Fibroblast of the aortic adventitia (primary cell): ENCODE measurements at places on chromosomes 1 and 21. TPM values are rescaled to one million over a fixed set of nuclear protein-coding genes. Genes with fewer than 3 reads are reported as not detected.

FAM43B gene
- 0.90 TPM in 1 of 2 replicates, not detected in the other for total RNA-seq

DYRK3 gene
- total RNA-seq, result 19.7 and 27.7 TPM in 2 replicates

CCDC27 gene
- total RNA-seq, result not detected in 2 replicates

KMO gene
- not detected in 2 replicates for total RNA-seq

KCNE2 gene
- not detected in 2 replicates for total RNA-seq

TNNT2 gene
- total RNA-seq, result 0.09 TPM in 1 of 2 replicates, not detected in the other

SERINC2 gene
- 5.4 TPM in 1 of 2 replicates, not detected in the other for total RNA-seq

MARK1 gene
- total RNA-seq, result 0.45 and 1.3 TPM in 2 replicates

CTSS gene
- 2.3 and 31.6 TPM in 2 replicates for total RNA-seq

C1orf226 gene
- 0.09 TPM in 1 of 2 replicates, not detected in the other for total RNA-seq

SPRR2G gene
- not detected in 2 replicates for total RNA-seq

RSPO1 gene
- total RNA-seq, result 0.49 TPM in 1 of 2 replicates, not detected in the other

IGSF21 gene
- not detected in 2 replicates for total RNA-seq

GBP7 gene
- not detected in 2 replicates for total RNA-seq

TRAPPC10 gene
- total RNA-seq, result 25.3 and 43.1 TPM in 2 replicates

GRCh38 chr1:145730900-145731299 lies 11.6 kb downstream of the CD160 start:
- DNase-seq, result no peak

GRCh38 chr1:178959543-178960460 lies 65.9 kb upstream of the FAM20B start:
- DNase-seq, result no peak

GRCh38 chr1:156961709-156962108 lies 41.3 kb downstream of the LRRC71 start:
- DNase-seq, result no peak

DNA sequence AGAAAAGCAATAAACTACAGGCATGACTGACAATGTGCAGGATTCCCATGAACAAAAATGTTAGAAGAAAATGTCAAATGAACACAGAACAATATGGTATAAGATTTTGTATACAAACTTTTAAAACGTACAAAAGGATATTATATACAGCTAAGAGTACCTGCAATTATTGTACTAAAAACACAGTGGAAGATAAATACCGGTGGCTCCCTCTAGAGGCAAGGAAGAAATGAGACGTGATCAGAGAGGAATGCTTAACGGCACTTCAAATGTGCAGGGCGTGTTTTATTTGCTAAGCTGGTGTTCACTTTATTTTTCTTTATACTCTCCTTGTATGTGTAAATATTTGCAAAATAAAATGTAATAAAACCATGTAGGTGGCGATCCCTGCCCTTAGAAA lies 191.8 kb upstream of the SAMSN1 start:
- DNase-seq, result peak; percentile 78

GRCh38 chr1:178300352-178300699 lies 196.4 kb downstream of the CLEC20A start:
- no peak for DNase-seq

GRCh38 chr1:111738436-111739193 lies 580 bp downstream of the INKA2 start:
- DNase-seq, result peak; percentile 29

DNA sequence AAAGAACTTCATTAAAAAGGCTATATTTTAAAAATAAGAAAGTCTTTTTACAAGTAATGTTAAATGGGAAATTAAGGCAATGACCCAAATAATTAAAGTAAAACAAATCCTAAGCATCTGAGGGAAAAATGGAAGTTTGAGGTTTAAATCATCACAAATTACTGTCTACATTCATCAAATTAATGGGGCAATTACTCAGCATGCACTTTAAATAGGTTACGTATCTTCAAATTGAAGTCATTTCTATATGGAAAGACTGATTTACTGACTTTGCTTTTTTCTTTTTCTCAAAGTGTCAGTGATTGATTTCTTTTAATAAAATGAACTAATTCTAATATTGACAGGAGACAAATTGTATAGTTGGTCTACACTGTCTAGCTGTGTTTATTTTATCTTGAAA lies 1452.3 kb downstream of the NCAM2 start:
- DNase-seq, result no peak

DNA sequence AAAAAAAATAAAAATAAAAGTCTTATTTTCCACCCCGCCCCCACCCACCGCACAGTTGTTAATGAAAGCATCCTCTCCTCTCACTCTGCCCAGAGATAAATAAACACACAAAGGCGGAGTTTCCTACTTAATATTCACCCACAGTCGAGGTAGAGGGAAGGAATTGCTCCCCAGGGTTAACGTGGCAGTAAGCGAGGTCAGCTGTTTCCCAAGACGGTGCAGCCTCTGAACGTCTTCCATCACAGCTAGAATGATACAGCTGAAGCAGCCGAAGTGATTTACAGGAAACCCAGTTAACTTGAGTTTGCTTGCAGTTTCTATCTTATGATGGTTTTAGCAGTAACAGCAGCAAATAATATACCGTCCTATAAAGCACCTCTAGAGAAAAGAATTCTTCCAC lies 283.9 kb downstream of the PBX1 start:
- DNase-seq, result peak; percentile 10

DNA sequence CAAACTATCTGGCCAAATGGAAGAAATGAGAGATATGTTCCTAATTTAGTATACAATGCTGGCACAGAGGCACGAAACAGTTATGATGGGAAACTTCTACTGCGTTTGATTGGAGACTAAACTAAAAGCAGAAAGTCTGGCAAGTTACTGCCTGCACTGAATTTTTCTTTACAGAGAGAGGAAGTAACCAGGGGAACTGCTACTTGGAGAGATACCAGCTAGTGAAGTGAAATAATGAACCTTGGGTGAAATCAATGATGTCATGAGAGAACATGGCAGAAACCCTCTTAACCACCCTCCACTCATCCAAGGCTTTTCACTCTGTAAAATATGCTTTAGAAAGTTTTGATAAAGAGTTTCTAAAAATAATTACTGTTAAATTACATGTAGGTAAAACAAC lies 29.3 kb downstream of the NIBAN1 start:
- DNase-seq, result peak; percentile 48

DNA sequence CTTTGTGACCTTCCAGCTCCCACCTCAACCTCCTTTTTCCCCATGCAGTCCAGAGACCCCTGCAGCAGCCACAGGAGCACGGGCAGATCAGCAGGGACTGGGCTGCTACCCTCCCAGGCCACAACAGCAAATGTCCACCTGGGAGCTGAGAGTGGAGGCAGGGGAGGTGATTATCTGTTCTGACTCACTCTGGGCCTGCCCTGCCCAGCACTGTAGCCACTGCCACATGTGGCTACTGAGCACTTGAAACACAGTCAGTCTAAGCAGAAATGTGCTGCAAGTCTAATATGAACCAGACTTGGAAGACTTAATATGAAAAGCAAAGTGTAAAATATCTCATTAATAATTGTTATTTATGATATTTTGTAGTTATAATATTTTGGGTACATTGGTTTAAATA lies 148.9 kb upstream of the VANGL1 start:
- peak; percentile 41 for DNase-seq

GRCh38 chr1:117826119-117826518 lies 103.3 kb downstream of the GDAP2 start:
- peak; percentile 66 for DNase-seq

DNA sequence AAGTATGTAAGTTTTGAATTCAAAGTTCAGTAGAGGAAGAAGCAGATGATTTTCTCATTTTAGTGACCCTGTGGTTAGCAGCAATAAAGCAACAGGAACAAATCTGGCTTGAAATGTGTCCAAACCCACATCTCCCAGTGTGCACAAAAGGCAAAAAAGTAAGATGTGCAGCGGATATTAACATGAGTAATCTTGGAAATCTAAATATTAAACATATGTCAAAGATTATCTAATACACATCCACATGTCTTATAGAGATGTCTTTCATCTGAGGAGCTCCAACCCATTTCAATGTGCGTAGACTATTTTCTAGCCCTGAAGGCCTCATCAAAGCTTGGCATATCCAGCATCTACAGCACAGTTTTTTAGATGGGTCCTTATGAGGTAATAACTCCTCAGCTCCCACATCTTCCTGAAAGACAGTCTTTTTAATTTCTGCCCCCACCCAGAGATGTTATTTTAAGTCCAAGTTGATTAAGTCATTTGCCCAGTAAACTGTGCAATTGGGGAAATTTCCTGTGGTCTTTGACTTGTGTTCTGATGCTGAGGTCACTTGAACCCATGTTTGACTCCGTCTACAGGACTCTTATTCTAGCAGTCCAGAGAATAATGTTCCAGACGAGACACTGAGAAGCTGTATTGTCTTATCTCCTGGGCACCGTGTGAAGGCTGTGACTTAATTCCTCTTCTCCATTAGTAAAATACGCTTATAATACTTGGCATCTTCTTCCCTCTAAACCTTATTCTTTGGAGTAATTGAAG lies 73.7 kb downstream of the LMO4 start:
- DNase-seq, result peak; percentile 71

DNA sequence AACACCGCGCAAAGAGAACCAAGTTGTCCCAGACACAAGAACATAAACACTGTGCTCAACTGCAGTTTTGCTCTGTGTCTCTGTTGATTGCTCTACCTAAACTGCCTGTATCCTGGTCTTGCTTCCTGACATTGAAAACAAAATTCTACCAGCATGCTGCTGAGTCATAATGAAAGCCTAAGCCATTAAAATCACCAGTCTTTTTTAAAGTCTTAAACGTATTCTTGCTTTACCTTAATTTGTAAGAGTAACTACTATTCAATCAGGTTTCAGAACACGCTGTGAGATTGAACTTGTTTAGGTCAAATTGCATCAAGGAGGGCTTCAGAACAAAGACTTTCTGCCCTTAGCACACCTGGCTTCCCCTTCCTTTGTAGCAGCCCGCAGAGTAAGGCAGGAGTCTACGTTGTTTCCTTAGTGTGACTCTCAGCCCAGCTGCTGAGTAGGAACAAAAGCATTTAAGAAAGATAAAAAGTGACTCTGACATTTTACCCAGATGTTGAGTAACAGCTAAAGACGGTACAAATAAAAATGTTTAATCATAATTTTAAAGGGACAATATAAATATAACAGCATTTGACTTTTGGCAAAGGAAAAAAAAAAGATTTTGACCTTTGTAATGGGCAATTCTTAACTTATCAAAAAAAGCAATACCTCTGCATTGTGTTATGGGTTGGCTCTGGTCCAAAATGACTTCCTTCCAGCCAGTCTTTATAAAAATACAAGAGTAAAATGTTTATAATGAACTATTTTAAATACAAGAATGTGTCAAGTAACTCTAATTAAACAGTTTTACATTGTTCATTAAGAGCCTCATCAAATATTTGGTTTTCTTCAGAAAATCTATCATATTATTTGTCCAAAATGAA lies 186.9 kb upstream of the ADGRL4 start:
- peak; percentile 86 for DNase-seq

- no peak for DNase-seq
Measured at GRCh38 chr1:109392788-109393616, 4.7 kb downstream of the SORT1 start.

GRCh38 chr1:155976062-155976912 lies 2.1 kb downstream of the ARHGEF2 start:
- DNase-seq, result peak; percentile 87

DNA sequence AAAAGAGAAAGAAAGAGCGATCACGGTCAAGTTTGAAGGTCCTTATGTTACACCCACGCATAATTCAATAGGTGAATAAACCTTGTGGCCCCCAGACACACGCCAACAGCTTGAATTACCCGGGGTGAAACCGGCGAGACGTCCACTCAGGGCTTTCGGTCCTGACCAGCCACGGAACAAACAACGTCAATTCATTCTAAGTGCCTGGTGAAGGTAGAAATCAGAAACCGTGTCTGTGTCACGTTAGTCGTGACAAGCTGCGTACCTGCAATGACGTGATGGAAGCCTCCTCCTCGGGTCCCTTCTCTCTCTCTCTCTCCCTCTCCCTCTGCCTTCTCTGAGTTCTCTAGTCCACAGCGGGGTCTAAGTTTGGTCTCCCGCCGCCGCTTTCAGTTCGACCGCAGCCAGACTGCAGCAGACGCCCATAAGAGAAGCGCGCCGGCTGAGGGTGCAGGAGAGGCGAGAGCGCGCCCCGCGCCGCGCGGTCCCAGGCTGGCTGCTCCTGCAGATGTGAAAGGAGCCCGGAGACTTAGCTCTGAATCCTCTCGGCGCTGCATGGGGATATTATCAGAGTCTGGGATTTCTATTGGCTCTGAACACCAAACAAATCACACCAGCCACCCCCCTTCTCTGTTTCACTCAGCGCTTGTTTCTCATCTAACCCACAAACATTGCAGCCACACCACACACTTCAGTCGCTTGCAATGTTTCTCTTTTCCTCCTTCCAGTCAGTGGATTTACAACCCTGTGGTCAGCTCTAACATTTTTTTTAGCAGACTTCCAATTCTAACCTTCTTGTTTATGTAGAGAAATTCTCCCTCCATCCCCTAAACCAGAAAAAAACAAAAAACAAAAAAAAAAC lies at the start of gene GREM2:
GREM2 (minus strand) TSS at position 537 of the 862 bp plus-strand sequence. CDS start 118,680 bp downstream, outside the sequence.
- peak; percentile 89 for DNase-seq

DNA sequence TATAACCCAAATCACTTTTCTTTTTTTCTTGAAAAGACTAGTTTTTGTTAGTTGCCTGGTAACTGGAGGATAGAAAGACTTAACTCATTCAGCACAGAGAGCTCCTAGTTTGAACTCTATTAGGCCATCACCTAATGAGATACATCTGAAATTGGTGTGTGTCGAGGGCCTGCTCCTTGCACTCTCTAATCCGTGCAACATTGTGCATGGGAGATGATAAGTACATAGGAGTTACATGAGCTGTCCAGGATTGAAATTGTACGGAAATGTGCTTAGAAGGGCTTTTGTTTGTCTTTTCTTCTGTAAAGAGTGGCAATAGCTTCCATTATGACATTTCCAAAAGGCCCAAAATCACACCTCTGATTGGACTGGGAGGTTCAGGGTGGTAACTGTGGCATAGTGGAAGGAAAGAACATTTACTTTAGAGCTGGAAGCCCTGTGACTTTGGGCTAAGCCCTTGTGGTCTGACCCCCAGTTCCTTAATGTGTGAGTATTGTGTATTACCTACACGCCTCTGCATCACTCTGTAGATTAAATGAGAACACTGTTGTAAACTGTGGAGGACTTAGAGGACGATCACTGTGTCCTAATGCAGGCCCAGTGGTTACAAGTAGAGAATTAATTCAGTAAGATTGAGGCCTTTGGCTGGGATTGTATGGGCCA lies 71.2 kb downstream of the FGGY start:
- no peak for DNase-seq

- DNase-seq, result no peak
Measured at GRCh38 chr1:228264090-228264829, 56.4 kb downstream of the OBSCN start.
